ENCODE measurements at places on chromosomes 11 and 22. TPM values are rescaled to one million over a fixed set of nuclear protein-coding genes. Genes with fewer than 3 reads are reported as not detected.

DNA sequence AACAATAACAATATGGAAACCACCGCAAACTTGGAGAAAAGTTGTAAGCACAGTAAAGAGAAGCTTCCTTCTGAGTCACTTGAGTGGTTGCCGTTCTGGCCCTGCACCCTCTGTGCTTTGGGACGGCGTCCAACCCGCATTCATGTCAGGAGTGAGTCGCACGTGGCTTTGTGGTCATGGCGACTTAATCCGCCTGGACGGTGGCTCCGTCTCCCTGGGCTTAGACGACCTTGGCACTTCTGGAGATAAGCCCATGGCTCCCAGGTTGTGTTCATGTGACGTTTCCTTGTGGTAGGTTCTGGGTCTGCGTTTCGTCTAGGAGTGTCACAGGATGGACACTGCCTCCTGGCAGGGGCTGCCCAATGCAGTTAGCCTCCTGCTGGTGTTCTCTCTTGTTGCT, 40.5 kb downstream of the TPCN2 start:
- DNase-seq = no peak

DNA sequence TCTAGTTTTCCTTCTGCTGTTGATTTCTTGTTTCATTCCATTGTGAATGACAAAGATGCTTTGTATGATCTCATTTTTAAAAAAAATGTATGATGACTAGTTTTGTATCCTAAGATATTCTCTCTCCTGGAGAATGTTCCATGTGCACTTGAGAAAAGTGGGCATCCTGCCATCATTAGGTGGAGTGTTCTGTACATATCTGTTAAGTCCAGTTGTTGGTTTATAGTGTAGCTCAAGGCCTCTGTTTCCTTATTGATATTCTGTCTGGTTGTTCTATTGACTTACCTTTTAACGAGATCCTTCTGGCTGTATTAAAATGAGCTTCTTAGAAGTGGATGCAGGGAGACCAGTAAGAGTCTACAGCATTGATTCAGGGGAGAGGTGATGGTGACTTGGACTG, 35.2 kb downstream of the SGSM1 start:
- no peak for DNase-seq

- DNase-seq = no peak
Measured at GRCh38 chr11:12329169-12329568, 48.2 kb upstream of the PARVA start.

Gene NAT10
- total RNA-seq = 72.7 TPM

Data from activated naive CD8-positive, alpha-beta T cell treated with anti-CD3 and anti-CD28 coated beads, Interleukin-2, amount 10 ng/mL, durations not matched to agents 7 days and 5 days (primary cell).